ENCODE measurements at places on chromosomes 16 and 17.
A peak's percentile ranks its signal among the peaks of the same experiment; 100 is the strongest.

DNA sequence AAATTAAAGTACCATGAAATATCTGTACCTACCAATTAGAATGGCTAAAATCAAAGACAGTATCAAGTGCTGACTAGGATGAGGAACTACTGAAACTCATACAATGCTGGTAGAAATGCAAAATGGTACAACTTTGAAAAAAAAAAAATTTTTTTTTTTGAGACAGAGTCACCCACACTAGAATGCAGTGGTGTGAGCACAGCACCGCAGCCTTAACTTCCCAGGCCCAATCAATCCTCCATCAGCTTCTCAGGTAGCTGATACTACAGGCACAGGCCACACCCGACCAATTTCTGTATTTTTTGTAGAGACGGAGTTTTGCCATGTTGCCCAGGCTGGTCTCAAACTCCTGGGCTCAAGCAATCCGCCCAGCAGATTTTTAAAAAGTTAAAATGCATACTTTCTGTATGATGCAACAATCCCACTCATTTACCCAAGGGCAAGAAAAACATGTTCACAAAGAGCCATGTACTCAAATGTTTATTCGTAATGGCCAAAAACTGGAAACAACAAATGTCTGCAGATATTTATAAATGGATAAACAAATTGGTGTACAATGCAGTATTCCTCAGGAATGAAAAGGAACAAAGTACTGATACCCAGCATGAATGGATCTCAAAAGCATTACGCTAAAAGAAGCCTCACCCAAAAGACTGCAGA is 8.7 kb downstream of the SMURF2 start:
- no peak for DNase-seq

DNA sequence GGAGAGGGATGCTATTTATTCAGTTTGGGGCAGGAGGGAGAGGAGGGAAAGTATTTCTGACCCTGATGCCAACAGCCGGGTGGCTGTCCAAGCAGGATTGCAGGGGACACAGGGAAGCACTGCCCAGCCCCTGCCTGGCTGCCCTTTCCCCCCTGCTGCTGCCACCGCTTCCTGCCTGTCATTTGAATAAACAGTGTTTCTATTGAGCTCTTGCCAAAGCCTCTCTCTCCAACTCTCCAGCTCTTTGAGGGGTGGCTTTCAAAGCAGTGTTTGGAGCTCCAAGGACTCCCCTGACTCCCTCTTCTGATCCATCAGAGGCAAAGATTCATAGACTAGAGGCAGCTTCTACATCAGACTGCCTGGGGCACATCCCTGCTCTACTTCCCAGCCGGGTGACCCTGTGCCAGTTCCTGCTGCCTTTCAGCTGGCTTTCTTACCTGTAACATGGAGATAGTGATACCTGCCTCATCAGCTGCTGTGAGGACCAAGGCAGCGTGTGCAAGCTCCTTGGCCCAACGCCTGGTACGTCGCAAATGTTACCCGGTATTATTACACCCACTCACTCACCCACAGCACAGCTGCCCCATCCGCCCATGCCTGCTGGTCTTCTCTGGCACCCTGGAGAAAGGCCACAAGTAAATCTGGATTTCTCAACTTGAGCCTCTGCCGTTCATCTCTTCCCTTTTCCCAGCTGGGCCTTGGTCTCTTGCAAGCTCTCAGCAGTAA is 9.5 kb downstream of the PROCA1 start:
- DNase-seq, result no peak

DNA sequence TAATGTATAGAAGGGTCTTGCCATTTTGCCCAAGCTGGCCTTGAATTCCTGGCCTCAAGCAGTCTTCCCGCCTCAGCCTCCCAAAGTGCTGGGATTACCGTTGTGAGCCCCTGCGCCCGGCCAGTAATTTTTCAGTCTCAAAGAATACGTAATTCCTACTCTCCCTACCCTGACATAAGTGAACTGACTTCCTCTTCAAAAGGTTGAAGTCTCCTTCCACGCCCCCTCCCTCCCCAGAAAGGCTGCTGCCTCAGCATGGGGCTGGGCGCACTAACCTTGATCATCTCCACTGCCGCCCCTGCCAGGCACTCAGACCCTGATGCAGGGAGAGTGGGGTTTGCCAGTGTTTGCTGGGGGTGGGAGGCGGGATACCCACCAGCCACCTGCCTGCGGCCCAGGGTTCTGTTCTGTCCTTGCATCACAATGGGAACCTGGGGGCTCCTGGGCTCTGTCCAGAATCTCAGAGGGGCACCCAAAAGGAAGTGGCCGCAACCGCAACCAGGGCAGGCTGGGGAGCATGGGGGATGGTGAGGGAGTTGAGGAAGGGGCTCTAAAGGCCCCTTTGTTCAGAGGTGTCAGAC is 27.5 kb downstream of the KIFC3 start:
- no peak for DNase-seq

DNA sequence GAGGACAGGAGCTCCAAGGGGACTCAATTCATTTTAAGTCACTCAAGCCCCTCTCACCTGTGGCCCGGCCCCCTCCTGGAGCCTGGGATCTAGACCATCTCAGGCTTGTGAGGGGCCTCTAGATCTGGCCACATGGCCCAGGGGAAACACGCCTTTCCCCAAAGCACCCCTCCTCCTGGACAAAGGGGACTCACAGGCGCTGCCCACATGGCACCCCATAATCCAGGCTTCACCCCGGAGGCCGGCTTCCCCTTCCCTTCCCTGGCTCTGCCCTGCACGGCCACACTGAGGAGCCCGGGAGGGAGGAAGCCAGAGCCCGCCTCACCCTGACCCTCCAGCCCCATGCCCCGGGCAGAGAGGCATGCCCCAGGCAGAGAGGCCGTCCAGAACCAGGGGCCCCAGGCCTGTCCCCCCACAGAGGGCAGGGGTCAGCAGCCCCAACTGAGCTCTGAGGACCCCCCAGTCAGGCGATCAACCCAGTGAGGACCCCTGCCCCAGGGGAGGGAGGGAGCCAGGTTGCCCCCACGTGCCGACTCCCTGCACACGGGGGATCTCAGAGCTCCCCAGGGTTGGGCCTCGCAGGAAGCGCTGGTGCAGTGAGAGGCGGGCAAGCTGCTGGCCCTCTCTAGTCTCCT is 10.9 kb downstream of the HS3ST6 start:
- DNase-seq, result no peak

DNA sequence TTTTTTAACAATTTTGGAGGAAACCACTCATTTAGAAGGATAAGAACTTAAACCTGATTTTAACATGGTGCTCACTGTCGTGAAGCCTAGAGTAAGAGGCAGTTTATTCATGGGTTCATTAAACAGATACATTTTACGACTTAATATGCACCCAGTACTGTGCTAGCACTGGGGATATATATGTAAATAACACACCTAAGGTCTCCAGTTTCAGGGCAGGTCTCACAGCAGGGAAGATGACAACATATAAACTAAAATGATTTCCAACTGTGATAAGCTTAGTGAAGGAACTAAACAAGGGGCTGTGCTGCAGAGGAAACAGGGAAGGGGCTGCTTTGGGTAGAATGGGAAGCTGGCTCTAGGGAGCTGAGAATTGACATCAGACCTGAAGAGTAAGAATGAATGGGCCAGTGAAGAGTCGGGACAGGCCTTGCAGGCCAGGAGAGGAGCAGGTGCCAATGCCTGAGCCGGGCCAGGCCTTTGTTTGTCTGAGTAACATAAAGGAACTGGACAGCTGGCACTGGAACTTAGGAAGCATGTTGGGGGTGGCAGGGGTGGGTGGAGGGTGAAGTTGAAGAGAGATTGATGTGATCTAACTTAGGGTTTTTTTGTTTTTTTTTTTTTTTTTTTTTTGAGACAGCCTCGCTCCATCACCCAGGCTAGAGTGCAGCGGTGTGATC is 12.1 kb downstream of the NT5M start:
- no peak for DNase-seq

DNA sequence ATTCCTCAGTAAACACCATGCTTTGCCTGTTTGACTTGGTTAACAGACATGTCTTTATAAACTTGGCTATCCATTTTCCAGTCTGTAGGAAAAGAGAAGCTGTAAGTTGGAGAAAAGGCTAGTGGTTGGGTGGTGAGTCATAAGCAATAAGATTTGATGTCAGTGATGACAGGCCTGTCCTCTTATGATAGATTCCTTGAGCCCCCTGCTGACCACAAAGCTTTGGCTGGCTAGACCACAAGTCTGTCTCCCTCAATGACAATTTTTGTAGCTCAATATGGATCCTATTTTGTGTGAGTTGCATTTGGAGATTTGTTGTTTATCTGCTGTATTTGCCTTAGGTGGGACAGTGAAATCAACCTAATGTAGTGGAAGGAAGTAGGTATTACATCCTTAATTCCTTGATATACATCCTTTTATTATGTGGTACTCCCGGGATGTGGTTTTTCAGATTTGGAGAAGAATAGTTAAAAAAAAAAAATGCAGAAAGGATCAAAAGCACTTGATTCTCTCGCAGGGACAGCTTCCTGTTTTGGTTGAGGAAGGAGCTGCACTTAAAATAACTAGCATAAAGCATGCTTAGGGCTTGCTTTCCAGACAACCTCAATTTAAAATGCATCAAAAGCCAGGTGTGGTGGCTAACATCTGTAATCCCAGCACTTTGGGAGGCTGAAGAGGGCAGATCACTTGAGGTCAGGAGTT is 67.4 kb downstream of the SIAH1 start:
- no peak for DNase-seq

DNA sequence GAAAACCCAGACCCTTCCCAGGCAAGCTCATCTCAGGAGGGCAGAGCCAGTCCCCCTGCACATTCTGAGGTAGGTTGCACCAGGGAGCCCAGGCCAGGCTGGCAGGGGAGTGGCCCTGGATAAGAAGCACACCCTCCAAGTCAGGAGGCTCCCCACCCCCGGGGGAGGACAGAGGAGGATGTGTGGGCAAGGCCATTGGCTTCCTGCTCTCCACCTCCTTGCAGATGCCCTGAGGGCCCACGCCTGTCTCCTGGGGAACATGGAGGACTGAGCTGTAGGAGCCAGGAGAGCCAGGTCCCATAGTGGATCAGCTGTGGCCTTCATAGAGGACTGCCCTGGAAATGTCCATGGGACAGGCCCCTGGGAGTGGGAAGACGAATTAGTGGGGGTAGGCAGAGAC is 126.7 kb downstream of the IRF8 start:
- no peak for DNase-seq

DNA sequence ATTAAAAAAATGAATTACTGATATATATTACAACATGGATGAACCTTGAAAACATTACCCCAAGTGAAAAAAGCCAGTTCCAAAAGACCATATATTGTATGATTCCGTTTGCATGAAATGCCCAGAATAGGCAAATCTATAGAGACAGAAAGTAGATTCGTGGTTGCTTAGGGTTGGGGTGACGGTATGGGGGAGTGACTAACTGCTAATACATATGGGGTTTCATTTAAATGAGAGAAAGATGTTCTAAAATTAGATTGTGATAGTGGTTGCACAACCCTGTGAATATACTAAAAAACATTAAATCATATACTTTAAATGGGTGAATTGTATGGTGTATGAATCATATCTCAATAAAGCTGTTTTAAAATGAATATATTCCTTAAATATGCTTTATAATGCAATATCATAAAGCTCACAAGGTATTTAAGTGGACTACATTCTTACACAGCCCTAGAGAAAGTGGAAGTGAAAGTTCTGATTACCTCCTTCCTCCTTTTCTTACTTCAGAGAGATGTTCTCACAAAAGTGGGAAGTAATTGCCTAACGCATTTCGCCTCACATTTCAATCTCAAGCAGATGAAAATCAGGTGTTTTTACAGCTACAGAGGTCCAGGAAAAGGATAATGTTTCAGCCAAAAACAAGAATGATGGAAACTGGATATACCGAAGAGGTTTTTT is 142.7 kb upstream of the GNAO1 start:
- DNase-seq, result no peak

DNA sequence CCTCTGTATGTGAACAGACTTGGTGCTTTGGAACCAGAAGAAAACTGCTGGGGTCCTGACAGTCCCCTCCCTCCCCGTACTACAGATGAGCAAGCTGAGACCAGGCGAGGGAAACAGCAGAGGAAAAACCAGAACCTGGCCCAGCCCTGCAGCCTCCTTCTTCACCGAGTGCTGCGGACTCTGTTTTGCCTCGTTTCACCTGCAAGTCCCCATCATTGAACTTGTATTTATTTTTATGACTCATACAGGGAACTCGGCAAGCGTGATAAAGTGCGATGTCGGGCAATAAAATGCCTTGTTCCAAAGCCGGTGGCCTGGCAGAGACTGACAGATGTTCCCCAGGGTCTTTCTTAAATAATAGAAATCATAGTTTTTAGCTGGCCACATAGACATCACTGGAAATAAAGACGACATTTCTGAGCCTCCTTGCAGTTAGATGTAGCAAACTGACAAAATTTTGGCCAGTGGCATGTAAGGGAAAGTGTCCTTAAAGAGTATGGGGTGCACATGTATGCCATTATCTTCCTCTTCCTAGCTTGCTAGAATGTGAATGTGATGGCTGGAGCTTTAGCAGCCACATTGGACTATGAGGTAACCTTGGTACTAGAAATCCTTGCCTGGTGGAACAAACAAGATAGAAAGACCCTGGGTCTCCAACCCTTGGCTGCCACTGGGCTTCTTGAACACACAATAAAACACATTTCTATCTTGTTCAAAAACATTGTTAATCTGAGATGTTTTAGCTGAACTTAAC is 128.6 kb downstream of the IRF8 start:
- no peak for DNase-seq

GRCh38 chr17:59105852-59106462 is 723 bp downstream of the TRIM37 start:
- peak; percentile 53 for DNase-seq

DNA sequence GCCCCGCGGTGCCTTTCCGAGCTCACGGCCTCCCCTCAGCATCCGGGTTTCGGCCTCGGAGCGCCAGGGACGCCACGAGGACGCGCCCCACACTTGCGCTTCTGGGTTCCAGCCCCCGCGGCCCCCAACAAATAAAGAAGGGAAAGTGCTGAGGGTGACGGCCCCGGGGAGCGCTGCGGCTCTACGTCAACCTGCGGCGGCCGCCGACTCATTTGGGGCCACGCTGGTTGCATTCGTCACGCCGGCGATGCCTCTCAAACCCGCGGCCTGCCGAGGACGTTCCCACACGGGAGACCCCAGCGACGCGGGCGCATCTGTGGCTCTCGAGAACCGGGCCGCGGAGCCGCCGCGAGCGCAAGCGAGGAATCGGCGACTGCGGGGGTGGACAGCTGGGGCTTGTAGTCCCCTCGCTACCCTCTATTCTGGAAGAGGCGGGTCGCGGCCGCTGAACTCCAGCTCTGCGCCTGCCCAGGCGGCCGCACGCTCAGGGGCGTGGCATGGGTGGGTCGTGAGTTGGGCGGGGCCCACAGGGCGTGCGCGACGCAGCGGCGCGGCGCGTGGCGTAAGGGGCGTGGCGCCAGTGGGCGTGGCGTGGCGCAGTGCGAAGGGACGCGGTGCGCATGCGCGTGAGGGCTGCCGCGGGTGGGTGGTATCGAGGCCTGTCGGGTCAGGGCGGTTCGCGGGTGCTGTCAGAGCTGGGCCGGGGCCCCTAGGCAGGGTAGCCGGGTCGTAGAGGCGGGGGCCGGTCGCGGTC is at the start of gene AMZ2:
AMZ2 (plus strand) TSS at position 599 of the 754 bp plus-strand sequence. CDS start 2,145 bp downstream, outside the sequence.
- peak; percentile 98 for DNase-seq

GRCh38 chr16:11143372-11144035 is 112.5 kb downstream of the SOCS1 start:
- no peak for DNase-seq

GRCh38 chr17:8475227-8475626 is 39.5 kb downstream of the NDEL1 start:
- DNase-seq, result no peak

- DNase-seq, result no peak
Measured at GRCh38 chr17:57697891-57698711, 47.0 kb downstream of the CCDC182 start.

GRCh38 chr17:52297230-52298010 is 138.9 kb upstream of the CA10 start:
- DNase-seq, result no peak

GRCh38 chr17:78133179-78133951 is 2.8 kb downstream of the TMC8 start:
- DNase-seq, result no peak

- DNase-seq, result no peak
Measured at GRCh38 chr16:12084436-12084835, 107.9 kb downstream of the SNX29 start.

Measured in stimulated activated CD4-positive, alpha-beta T cell treated with anti-CD3 and anti-CD28 coated beads, Interleukin-15, amount 100 ng/mL, for 1 hour (primary cell).